ENCODE measurements at places on chromosomes 5 and 9.

GRCh38 chr9:98501819-98502218 lies 206.9 kb downstream of the GABBR2 start:
- no peak for DNase-seq

DNA sequence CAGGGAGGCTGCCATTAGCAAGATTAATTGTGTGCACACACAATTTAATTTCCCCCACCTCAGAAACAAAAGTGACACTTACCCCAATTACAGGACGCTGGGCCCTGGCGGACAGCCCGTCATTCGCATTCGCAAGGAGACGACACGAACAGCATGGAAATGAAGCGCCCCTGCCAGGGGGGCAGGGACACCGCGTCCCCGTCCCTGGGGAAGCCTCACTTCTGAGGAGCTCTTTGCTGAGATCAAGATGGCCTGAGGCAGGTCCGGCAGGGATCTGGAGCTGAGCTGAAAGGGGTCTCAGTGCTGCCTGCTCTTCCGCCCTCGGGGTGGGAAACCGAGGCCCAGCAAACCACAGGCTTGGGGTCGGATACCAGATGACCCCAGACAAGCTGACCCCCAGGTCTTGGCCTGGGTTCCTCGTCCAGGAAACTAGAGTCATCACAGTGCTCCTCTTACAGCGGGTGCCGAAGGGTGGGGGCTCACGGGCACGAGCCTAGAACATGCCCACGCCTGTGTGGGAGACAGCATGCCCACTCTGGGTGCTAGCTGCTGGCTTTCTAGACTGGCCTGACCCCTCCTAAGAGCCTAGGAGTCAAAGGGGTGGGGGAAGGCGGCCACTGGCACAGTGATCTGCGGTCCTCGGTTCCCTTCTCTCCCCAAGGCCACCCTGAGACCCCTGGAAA lies 103.2 kb downstream of the VAV2 start:
- no peak for DNase-seq

DNA sequence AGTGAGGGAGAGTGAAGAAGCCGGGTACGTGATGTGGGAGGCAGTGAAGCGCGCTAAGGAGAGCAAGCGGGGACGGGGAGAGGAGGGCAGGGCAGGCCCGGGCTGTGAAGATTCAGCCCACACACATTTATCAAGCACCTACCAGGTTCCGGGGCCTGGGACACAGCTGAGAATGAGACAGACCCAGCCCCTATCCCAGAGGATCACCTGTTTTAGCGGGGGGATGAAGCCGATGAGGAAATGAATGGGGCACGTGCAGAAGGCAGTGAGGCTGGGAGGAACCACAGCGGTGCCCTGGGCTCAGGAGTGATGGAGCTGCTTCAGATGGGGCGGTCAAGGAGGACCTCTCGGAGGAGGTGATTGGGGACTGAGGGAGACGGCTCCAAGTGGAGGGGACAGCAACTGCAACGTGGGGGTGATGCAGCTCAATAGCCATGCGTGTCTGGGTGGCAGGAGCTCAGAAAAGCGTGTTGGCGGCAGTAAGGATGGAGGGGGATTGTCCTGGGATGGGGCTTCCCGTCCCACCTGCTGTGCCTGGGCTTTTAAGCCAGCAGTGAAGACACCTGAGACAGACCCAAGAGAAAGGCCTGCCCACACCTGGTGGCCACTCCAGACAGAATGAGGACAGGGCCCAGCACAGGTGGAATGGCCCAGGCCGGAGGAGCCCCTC lies 77.5 kb upstream of the UNC5A start:
- no peak for DNase-seq

DNA sequence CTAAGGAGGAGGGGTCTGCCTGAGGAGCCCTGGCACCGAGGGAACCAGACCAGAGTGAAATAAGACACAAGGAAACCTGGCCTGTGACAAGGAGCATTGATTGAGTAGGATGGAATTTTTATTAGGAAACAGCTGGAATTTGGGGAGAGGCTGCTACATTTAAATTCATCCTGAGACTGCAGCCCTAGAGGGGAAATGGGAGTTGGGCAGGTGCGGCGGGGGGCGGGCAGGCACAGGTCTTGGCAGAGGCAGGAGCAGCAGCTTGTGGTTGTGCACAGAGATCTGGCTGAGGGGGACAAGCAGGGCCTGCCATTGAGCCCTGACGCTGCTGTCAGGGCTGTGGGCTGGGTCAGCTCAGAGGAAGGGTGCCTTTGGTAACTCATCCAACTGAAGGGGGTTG lies 71.6 kb downstream of the PCDH1 start:
- no peak for DNase-seq

GRCh38 chr5:154418344-154418820 lies 27.4 kb upstream of the SAP30L start:
- no peak for DNase-seq
